ENCODE measurements at places on chromosomes 5 and 9.

DNA sequence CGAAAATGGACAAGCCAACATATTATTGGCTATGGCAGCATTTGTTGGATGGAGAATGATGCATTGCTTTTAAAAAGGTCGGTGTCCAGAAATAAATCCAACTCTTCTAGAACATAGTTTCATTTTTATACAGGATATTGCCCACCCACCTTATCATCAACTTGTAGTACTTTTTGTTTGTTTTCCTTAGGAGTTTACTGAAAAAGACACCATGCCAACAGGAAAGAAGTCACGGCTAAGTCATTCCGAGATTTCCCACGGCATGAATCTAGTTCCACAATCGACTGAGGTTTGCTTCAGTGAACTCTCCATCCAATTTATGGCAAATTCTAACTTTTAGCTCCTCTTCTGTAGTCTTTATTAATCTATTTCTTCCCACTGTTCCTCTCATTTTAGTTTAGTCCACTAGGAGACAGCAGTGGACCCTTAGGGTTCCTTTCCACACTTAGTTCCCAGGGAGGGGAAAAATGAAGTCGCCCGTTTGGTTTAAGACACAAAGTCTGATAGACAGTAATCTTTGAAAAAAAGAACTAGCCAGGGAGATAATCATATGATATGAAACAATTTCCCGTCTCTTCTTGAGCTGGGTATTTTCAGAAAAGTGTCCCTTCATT is 237.5 kb downstream of the AP3B1 start:
- no peak for DNase-seq

GRCh38 chr9:19451240-19452087 is 42.7 kb downstream of the ACER2 start:
- no peak for DNase-seq

DNA sequence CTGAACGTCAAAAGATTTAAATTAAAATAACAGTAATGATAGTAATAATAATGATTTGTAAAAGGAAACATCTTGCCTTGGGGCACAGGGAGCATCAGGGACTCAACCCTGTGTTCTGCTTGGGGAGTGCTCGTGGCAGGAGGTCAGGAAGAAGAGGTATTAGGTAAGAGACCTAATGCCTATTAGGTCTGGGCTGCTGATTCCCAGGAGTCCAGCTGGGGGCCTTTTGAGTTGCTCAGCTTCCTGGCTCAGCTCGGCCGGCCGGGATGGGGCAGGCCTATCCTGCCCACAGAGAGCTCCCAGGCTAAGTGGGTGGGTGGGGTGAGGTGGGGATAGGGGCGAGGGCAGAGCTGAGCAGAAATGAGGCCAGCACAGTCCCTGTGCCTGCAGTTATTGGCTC is 17.5 kb downstream of the LMX1B start:
- no peak for DNase-seq

DNA sequence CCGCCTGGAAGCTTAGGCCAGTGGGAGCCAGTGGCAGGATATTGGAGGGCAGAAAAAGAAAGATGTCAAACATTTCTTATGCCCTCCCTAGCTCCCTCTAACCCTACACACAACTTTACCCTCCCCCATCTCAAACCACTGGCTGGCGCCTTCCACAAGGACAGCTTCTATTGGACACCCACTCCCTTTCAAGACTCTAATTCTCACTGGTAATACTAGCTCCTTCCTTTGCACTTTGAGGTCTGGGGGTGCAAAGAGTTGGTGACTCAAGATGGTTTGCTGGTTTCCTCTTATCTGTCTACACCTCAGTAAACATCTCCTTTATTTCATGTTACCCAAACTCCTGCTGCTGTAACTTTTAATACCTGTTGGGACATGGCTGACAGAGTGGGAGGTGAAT is 11.6 kb upstream of the ITGA1 start:
- peak; percentile 55 for DNase-seq

DNA sequence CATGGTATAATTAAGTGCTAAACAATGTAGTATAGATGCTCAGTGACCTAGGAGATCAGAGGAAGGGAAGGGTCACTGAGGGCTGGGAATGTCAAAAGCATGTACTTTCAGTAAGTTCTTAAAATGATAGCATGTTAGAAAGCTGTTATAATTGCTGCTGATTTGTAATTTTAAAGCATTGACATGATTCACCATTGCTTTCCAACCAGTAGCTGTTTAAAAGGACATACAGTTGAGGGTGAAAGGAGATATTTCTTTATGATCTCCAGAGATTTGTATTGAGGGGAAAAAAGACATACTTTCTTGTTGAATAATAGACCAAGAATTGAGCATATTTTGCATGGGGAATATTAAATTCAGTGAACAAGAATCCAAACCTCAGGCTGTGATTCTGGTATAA is 1.2 kb upstream of the SLC1A3 start:
- no peak for DNase-seq

DNA sequence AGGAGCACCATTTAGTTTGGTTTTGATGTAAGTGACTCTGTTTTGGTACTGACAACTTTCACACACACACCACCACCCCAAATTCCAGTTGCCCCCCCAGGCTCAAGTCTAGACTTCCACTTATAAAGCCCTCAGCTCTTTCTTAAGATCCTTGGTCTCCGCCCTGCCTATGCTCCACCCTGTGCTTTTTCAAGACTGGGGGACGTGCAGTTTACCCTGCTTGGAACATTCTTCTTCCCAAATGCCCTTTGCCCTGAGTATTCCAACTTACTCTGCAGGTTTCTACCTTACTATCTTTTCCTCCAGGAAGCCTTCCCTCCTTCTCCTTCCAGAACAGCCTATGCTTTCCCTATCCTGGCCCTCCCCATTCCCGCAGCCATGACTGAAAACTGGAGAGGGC is 1.5 kb upstream of the TRIM14 start:
- no peak for DNase-seq

- no peak for DNase-seq
Measured at GRCh38 chr5:40278881-40279280, 400.8 kb upstream of the PTGER4 start.

DNA sequence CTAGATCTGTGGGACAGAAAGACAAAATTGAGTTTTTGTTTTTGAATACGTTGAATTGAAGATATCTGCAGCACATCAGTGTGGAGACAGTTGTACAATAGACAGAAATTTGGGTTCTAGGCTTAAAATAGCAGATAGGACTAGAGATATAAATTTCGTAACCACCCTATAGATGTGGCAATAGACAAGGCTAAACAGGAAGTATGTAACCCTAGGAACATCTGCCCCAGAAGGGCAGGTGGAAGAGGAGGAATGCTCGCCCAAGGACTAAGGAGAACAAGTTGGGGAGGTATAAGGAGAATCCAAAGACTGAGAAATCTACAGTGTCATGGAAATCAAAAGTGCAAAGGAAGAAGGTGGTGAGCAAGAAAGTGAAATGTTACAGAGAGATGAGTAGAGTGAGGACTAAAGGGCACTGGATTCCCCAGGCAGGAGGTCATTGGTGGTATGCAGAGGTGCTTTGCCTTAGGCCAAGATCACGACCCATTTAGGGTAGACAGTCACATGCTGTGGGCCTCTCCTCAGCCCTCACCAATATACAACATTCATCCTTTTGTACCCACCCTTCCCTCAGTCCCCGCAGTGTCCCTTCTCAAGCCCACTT is 109.1 kb upstream of the ELL2 start:
- no peak for DNase-seq

- peak; percentile 79 for DNase-seq
Measured at GRCh38 chr9:122125158-122125508, 32.0 kb upstream of the TTLL11 start.

DNA sequence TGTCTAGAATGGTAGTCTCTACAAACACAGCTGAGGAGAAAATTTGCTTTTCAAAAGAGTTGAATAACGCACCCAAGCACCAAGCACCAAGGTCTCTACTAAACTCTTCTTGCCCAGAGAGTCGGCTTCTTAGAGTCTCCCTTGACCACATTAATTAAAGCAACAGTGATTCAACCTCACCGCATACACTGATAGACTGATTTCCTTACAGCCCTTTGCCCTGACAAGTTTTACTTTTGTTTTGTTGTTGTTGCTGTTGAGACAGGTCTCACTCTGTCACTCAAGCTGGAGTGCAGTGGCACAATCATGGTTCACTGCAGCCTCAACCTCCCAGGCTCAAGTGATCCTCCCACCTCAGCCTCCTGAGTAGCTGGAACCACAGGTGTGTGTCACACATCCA is 1035.7 kb upstream of the DMAC1 start:
- DNase-seq, result no peak

DNA sequence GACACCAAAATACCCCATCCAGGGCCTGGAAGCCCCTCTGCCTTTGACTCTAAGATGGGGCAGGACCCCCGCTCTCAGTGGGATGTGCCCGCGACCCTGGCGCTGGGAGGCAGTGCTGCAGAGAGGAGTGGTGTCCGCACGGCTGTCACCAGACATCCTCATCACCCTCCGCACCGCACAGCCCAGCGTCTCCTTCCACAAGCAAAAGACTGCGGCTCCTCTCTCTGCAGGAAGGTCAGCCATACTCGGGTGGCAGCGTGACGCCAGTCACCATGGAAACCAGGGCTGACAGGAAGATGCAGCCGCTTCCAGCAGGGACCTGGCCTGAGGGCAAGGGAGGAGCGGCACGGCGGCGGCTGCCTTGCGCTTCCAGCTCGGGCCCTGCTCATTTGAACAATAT is 17.1 kb upstream of the SLC6A3 start:
- DNase-seq, result no peak

DNA sequence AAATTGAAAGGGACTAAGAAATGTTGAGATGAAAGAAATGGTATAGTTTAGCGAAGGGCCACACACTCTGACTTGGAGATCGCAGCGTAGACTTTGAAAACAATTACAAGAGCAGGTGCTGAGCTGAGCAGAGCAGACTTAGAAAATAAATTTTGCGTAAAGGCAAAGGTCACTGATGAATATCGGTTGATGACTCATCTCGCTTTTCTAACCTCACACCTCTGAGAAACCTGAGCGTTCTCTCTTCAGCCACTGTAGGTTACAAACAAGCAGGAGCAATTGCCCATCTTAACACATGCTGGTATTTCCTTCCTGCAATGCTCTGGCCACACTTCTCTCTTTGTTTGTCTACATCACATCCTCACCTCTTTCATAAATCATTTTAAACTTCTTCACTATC is 190.6 kb upstream of the C9orf72 start:
- no peak for DNase-seq

GRCh38 chr5:150112201-150113046 is 26.1 kb upstream of the CSF1R start:
- no peak for DNase-seq

DNA sequence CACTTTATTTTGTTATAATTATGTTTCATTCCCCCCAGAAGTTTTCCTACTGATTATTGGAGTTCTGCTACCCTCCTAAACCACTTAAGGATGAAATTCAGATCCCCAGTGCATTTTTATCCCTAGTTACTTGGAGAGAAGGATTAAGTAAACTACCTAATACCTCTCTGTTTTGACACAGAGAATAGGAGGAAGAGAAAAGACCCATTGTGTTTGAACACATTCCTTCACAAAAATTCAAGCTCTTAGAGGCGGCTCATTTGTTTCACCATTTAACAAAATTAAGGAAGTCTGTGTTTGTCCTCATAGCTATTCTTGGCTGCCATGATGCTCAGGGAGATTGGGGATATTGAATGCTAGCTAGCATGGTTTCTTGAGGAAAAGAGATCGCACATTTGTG is 492.6 kb downstream of the EBF1 start:
- DNase-seq, result no peak

- no peak for DNase-seq
Measured at GRCh38 chr5:158393457-158393856, 534.5 kb upstream of the CLINT1 start.

DNA sequence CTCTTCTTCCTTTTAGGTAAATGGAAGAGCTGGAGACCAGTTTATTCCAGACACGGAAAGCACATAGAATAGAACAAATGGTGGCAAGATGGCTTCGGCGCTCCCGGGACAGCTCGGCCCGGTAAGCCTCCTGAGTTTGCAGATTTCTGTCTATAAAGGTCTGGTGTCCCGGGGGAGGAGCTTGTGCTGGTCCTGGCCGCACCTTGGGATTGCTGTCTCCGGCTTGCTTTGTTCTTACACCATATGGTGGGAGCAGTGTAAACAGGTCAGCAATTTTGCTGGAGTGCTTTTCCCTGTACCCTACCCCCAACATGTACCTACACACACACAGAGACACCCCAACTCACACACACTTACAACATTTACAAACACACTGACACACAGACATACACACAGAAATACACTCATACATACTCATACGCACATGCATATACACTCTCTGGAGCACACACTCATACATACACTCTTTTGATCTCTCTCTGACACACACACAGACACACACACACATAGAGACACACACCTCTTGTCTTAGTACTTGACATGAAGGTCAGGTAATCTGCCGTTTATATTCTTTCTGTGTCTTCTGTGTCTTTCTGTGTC is 42.0 kb downstream of the FRMPD1 start:
- DNase-seq, result no peak

GRCh38 chr9:101578378-101578777 is 16.4 kb downstream of the PPP3R2 start:
- no peak for DNase-seq

DNA sequence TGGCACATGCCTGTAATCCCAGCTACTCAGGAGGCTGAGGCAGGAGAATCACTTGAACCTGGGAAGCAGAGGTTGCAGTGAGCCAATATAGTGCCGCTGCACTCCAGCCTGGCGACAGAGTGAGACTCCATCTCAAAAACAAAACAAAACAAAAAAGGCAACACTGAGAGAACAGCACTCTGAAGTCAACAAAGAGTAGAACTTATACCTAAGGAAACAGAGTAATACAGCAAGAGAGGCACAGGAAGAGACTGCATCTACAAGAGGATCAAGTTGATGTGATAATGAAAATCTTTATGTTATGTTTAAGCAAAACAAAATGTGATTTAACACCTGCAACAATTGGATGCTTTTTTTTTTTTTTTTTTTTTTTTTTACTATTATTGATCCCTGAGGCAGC is 33.1 kb downstream of the FYB1 start:
- DNase-seq, result peak; percentile 43

GRCh38 chr5:173385832-173386360 is 57.7 kb upstream of the STC2 start:
- DNase-seq, result no peak

GRCh38 chr5:15385553-15385952 is 114.4 kb upstream of the FBXL7 start:
- no peak for DNase-seq

DNA sequence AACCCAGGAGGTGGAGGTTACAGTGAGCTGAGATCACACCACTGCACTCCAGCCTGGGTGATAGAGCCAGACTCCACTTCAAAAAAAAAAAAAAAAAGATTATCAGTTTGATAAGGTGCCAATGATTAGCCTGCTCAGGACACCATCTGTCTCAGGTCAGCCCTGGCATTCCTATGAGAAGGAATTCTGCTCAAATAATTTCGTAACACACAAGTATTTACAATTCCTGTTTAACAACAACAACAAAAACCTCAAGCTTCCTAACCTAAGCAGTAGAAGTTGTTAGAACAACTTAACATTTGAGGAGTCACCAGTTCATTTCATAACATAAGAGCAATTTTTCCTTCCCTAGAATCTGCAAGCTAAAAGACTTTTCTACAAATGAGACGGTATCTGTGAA is 85.0 kb downstream of the LHFPL2 start:
- no peak for DNase-seq

GRCh38 chr5:150017226-150018005 is 16.9 kb downstream of the HMGXB3 start:
- no peak for DNase-seq

- no peak for DNase-seq
Measured at GRCh38 chr9:19597176-19597575, 188.4 kb downstream of the ACER2 start.

GRCh38 chr5:98784411-98784810 is 10.9 kb downstream of the RGMB start:
- no peak for DNase-seq

- no peak for DNase-seq
Measured at GRCh38 chr5:57209316-57210040, 35.6 kb downstream of the GPBP1 start.

- DNase-seq, result peak; percentile 69
Measured at GRCh38 chr5:76601470-76601869, 21.7 kb downstream of the F2RL2 start.
